Effector memory CD8-positive, alpha-beta T cell (primary cell): ENCODE measurements at places on chromosomes 2 and 18.

- DNase-seq, result no peak
These were observed 45.6 kb downstream of the PDE1A start for GRCh38 chr2:182381225-182381624.

GRCh38 chr2:160575368-160575767 is 81.8 kb upstream of the RBMS1 start:
- DNase-seq, result no peak

- DNase-seq, result no peak
These were observed 110.9 kb downstream of the ROCK1 start for GRCh38 chr18:21000667-21001066.

- no peak for DNase-seq
These were observed 619.2 kb upstream of the SETBP1 start for GRCh38 chr18:44061438-44061837.

- DNase-seq, result no peak
These were observed 418.0 kb upstream of the ST6GAL2 start for GRCh38 chr2:107303964-107304363.

- DNase-seq, result peak; percentile 39
These were observed 494 bp downstream of the HNRNPLL start for GRCh38 chr2:38602136-38602731.

GRCh38 chr2:170681311-170681710 is 33.8 kb upstream of the SP5 start:
- DNase-seq, result no peak

GRCh38 chr2:121649149-121649595 is at the start of gene CLASP1:
TSS of gene CLASP1 (minus strand) at chr2:121649462. CDS start at chr2:121605895, 43,567 bp downstream.
- no peak for DNase-seq

DNA sequence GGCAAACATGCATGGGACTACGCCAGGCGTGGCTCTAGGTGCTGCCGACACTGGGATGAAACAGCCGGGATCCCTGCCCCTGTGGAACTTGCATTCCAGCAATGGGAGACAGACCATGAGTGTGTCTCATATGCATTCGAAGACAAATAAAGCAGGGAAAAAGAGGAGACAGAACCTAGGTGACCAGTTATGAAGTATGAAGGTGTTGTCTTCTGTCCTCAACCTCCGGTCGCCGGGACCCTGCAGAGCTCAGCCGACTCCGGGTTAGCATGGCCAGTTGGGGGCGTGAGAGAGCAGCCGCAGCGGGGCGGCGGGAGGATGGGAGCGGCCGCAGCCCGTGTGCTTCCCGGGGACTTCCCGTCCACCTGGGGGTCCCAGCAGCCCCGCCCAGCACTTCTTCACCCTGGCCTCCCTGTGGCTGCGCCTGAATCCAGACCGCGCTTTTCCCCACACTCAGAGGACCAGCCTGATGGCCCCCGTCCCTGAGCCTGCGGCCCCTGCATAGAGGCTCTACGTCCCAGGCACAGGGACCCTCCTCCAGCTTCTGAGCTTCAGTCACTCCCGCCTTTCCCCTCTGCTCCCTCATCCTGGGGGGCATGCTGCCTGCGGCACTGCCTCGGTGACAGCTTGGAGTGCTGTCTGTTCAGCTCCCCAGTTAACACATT is 11.4 kb downstream of the ID2 start:
- peak; percentile 32 for DNase-seq

- no peak for DNase-seq
These were observed 998.0 kb upstream of the CDH2 start for GRCh38 chr18:29174891-29175290.

- DNase-seq, result no peak
These were observed 51.5 kb upstream of the LYPD6 start for GRCh38 chr2:149278872-149279264.

DNA sequence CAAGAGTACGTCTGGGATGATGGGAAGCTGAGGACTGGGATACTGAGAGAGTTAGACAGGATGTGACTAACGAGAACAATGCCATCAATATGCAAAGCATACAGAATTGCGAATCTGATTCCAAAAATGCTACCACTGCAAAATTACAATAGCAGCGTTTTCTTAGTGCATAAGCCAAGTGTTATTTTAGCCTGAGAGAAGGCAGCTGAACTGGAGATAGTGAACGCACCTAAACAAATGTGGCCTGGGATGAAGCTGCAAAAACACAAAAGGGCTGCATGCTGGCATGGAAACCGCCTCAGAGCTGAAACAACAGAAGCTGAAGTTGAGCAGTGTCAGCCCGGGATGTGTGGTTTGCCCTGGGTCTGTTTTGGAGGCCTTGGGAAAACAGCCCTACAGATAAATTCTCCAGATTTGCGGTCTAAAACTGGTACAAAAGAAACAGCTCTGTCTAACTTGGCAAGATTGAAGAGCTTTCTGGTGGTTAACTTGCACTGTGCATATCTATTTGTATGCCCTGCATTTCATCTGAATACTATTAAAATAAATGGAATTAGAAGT is 45.5 kb downstream of the LYPD6 start:
- no peak for DNase-seq

- no peak for DNase-seq
These were observed 33.9 kb downstream of the ACOXL start for GRCh38 chr2:110766291-110766690.

GRCh38 chr2:222796413-222797103 is 64.3 kb upstream of the ACSL3 start:
- DNase-seq, result no peak

DNA sequence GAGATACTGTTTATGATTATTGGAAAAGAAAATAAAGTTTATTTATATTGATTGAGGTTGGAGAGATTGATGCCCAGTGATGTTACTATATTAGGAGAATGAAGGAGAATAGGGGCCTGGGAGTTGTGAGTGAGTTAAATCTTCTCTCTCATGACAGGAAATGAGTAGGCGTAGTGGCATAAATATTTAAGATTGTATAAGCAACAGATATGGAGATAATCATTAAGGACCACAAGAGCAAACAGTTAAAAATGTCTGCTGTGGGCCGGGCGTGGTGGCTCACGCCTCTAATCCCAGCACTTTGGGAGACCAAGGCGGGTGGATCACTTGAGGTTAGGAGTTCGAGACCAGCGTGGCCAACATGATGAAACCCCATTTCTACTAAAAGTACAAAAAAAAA is 62.7 kb downstream of the PTRHD1 start:
- DNase-seq, result no peak

DNA sequence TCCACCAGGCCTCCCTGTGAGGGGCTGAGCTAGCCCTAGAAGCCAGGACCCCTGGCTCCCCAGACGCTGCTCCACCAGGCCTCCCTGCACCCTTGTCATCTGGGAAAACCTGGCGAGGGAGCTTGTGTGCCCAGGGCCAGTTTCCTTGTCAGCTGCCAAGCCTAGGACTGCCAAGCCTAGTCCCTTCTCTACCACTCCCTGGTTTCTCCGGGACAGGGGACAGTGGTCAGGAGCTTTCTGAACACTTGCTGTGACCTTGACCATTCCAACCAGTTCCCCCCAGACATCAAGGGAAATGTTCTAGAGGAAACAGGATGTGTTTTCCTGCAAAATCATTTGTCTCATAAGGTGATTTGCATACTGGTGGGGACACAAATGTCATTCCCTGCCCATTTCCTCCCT is 41.3 kb upstream of the MRPL33 start:
- no peak for DNase-seq

DNA sequence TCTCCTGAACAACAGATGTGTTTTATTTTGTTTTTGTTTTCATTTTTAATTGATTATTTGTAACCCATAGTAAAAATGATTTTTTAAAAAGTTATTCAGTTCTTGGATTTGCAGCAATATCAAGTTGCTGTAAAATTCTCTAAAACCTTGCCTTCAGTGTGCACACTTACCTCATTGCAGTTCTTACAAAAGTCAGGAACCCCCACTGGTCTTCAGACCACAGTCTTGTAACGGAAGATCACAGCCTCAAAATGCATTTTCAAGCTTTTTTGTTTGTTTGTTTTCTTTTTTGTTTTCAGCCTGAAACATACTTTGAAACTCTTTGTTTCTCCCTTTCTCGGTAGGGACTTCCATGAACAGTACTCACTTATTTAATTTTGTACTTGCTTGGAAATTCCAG is 1012.8 kb upstream of the GYPC start:
- no peak for DNase-seq

DNA sequence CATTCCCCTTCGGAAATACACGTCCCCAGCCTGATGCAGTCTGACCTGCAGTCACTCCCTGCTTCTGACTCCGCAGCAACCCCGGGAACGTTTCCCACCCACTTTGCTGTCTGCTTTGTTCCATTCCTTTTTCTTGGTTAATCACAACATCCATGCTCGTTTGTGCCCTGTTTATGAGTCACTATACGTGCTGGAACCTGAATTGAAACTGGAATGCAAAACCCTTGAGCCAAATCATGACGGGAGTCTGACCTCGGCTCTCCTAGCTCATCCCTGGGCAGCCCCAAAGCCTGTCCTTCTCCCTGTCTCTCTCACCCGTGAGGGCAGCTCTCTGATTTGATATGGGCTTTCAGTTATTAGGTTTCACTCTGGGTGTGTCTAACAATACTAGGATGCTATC is 57.1 kb upstream of the RNF152 start:
- no peak for DNase-seq

- no peak for DNase-seq
These were observed 196.1 kb downstream of the ANKRD30B start for GRCh38 chr18:14943967-14944636.

- DNase-seq, result no peak
These were observed 105.8 kb upstream of the PELI1 start for GRCh38 chr2:64250063-64250462.

DNA sequence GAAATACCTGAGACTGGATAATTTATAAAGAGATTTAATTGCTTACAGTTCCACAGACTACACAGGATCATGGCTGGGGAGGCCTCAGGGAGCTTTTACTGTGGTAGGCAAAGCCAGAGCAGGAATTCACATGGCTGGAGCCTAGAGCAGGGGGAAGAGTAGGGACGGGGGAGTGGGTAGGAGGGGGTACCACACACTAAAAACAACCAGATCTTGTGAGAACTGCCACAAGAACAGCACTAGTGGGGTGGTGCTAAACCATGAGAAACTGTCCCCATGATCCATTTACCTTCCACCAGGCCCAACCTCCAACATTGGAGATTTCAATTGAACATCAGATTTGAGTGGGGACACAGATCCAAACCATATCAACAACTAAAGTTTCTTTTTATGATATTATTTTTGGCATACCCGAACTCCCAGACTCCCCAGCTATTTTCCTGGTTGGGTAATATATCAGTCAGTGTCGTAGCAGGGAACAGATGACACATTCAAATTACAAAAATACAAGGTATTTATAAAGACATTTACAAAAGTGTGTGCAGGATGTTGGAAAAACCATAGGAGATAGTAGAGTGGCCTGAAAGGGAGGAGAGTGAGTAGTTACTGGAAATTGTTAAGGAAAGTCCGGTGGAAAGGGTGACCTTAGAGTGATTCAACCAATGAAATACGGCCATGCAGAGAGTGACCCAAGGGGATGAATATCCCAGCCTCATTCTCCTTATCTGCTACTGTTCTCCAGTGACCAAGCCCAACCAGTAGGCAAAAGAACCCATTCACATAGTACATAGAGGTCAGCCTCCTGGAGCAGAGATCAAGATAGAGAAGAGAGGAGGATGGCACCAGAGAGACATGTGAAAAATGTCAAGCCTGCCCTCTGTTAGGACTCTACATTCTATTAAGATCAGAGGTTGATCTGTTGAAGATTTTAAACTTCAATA is 8.8 kb downstream of the RPL37A start:
- DNase-seq, result no peak

DNA sequence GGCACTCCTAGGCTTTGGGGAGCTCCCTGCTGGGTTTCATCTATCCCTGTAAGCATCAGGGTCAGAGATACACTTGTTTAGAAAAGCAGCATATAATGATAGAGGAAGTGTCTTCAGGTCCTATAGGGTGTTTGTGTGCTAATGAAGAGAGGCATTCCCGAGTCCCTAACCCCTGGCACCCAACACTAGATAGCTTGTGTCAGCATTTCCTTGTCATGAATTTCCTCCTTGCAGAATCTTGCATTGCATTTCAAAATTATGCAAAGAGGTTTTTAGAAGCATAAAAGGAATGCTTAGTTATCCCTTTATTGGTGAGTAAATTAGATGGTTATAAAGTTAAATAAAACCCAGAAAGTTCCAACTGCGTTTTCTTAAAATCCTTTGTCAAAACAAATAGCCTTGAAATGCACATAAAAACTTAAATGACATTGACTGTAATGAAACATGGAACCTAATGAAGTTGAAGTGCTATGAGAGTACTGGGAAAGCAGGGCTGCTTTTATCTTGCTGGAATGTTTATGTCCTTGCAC is 63.7 kb upstream of the LHCGR start:
- DNase-seq, result no peak

GRCh38 chr18:55856229-55856628 is 268.2 kb upstream of the TCF4 start:
- no peak for DNase-seq

- DNase-seq, result no peak
These were observed 351.2 kb downstream of the CDH2 start for GRCh38 chr18:27825689-27826088.

- DNase-seq, result no peak
These were observed 76.8 kb downstream of the POLR1A start for GRCh38 chr2:86028766-86029381.

DNA sequence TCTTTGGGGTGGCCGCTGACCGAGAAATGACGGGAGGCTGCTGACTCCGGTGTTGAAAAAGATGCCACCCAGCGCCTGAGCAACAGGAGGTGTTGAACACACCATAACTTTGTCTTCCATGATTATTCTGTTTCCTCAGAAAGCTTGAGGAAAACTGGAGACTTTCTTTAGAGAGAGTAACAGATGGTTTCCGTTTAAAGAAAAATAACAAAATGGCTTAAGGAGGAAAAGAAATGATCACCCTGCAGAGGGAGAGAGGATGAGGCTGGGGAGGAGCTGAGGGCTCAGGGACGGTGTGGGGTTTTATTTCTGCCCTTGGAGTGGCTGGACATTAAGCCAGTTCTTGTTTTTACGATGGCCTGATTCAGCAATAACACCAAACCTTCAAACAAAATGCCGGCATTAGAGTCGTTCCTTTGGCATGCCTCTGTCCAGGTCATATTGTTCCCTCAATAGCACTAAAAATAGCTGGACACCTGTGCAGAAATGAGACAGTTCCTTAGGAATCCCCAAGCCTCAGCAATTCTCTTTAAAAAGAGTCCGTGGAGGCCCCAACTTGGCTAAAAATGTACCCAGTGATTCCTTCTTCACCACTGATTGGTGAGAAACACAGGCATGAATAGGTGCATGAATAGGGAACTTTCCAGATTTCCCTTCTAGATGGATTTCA is 182.4 kb downstream of the ALPK2 start:
- DNase-seq, result no peak

- no peak for DNase-seq
These were observed 24.7 kb downstream of the IL1B start for GRCh38 chr2:112811841-112812306.

DNA sequence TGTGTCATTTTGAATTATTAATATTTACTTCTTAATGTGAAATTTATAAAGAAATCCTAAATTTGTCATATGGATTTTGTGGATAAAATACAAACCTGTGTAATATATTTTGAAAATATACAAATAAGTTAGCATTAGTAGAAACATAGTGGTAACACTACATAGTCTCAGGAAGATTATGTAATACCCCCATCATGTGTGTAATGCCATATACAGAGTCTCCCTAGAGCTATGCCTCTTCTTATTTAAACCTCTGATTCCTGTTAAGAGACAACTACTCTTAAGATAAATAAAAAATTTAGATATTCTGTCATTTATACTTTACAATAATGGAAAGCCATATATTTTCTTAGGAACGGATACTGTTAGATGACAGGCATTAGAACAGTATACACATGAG is 2012.0 kb upstream of the LRRTM1 start:
- DNase-seq, result no peak
